ENCODE measurements at places on chromosomes 16 and 17.

GRCh38 chr17:77513045-77513444 is 372.3 kb downstream of the SEC14L1 start:
- no peak for DNase-seq

- no peak for DNase-seq
These were observed 23.4 kb downstream of the LMF1 start for GRCh38 chr16:947255-947921.

GRCh38 chr17:39231591-39232551 is 6.1 kb upstream of the STAC2 start:
- peak; percentile 41 for DNase-seq

DNA sequence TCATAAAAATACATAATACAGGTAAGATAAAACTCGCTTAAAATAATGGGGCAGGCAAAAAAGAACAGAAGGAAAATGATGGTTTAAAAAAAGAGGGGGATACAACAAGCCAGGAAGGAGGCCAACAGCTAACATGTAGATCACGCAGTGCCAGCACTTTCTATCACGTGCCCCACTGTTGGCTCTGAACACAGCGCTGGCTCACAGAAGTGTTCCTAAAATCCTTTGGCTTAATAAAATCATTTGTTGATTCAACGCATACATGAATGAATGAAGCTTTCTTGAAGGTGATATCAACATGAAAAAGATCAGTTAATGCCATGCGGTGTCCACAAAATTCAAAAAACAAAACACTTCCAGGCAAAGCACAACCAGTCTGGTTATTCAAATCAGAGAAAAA is 8.5 kb downstream of the ITGAE start:
- DNase-seq = no peak

GRCh38 chr16:85286951-85287814 is 174.9 kb upstream of the CIBAR2 start:
- peak; percentile 94 for DNase-seq

DNA sequence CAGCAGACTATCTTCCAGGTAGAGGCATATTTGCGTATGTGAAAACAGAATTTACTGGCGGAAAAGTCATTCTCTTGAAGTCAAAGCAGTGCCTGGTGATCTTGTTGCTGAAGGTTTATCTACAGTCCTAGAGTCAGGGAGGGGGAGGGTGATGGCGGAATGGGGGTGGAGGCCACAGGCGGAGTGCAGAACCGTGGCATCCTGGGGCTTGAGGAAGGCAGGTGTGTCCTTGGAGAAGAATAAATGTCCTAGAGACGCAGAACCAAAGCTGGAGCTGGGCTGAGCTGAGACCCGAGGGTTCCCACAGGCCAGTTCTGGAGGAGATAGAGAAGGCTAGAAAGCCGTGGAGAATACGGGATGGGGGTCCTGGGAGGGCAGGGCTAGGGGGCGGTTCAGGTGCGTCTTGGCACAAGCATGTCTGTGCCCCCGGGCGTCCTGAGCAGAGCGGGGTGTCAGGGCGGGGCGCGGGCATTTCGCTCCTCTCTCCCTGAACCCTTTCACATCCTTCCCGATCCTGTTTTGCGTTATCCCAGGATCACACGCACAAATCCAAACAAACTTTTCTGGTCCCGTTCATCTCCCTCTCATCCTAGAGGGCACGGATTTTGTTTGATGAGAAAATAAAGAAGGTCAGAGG is 76.9 kb upstream of the CREBBP start:
- no peak for DNase-seq

DNA sequence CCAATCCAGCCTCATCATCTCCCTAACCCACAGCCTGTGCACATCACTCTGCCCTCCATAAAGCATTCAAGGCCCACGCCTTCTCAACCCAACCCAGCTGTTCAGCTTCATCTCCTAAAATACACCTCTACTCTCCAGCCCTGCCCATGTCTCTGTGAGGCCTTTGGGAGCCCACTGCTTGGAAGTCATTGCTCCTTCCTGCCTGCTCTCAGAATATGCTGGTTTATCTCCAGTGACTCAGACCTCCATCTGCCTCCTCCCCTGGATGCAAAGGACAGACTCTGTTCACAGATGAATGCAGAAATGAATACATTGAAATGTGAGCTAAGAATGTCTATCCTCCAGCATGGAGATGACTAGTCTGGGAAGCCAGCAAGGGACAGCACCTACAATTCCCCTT is 19.0 kb downstream of the KCNG4 start:
- no peak for DNase-seq

GRCh38 chr16:31465788-31466370 is 6.1 kb upstream of the TGFB1I1 start:
- no peak for DNase-seq

GRCh38 chr16:20074099-20074991 is 655 bp upstream of the GPR139 start:
- DNase-seq = no peak

- DNase-seq = peak; percentile 52
These were observed 41.5 kb downstream of the CD300LF start for GRCh38 chr17:74671031-74671771.

DNA sequence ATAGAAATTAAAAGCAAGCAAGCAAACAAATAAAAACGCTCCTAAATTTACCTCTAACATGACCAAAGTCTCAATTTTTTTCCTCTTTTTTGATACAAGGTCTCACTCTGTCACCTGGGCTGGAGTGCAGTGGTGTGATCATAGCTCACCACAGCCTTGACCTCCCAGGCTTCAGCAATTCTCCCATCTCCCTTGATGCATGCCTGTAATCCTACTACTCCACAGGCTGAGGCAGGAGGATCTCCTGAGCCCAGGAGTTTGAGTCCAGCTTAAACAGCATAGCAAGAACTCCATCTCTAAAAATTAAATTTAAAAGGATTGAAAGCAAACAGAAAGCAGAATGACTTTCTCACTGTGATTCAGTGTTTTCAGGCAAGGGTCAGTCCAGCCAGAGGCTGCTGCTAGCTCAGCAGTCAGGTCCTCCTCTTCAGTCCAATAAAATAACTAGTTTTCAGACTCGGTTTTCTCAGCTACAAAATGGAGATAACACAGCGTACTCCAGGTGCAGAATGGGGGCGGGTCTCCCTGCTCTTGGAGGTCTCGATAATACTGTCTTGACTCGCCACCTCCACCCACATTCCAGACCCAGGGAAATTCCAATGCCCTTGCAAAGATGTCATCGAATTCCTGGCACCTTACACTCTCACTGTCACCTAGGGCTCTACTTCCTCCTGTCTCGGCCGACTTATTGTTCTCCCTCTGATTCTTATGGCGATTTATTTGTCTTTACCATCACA is 20.7 kb upstream of the MRTFB start:
- no peak for DNase-seq

DNA sequence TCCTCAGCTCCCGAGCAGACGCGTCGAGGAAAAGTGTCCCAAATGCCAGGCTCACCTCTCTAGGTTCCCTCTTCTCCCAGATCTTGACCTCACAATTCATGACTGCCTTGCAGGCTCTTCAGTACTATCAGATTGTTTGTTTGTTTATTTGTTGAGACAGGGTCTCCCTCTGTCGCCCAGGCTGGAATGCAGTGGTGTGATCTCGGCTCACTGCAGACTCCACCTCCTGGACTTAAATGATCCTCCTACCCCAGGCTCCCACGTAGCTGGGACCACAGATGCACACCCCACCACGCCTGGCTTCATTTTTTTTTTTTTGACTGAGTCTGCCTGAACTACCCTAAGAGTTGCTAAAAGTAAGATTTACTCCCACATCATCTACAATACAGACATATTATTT is 15.9 kb downstream of the TMEM235 start:
- DNase-seq = no peak

DNA sequence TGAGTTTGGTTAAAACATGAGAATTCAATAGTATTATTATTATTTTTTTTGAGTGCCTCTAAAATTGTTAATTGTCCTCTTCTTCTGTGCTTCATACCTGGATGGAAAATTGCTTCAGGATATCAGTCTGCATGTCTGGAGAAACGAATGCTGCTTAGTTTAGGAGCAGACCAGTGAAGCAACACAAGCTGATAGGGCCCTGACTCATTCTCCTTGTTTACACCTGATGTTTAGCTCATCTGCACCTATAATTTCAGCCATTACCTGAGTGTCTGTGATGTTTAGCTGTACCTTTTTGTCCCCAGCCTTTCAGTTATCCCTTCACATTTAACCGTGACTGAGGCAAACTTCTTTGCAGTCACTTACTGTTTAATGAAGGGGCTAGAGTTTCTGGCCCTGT is 14.8 kb downstream of the SNTB2 start:
- no peak for DNase-seq

DNA sequence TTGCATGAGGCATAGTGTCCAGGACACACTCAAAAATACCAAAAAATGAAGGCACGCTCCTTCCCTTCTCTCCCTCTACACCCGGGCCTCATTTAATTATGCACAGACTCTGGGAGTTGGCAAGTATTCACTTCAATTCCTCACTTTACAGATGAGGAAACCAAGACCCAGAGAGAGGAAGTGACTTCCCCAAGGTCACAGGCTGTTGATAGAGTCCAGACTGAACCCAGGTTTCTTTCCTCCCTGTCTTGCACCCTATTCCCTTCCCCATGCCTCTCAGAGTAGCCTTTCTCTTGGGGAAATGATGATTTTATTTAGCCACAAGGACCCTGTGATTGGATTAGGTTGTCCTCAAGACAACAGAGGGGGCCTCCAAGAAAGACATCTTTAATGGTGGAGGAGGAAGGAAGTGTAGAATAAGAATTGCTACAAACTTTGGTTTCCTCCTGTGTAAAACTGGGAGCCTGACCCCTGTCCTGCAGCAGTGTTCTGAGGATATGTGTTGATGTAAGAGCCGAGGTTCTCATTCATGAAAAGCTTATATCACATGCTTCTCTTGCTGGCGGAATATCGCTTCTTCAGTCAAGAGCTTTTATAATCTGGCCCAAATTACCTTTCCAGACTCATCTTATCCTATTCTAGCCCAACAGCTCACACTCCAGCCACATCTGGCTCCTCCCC is 48.8 kb upstream of the SIAH1 start:
- DNase-seq = no peak

DNA sequence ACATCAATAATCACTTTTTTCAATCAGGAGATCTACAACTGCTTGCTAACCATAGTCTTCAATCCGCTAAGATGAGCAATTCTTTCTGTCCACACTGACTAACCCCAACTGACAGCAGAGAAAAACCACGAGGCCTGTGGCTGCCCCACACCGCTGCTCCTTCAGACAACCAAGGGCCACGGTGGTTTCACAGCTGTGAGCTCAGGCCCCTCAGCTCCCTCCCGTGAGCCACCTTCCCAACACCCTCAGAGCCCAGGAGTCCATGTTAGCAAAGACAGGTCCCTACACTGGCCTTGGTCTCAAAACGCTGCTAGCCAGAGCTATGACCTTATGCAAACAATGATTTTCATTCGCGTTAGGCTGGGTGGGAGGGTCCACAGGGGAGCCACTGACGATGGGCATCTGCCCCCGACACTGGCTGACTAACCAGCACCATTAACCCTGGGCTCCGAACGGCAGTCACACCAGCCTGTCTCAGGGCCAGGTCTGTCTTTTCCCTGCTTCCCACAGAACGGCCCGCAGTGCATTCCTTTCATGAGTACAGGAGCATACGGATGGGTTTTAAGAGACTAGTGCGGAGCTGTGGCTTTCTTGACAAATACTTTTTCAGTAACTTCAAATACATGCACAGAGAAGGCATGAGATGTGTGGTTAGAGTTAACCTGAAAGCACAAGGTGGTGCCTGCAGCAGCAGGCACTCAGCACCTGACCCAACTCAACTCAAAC is 67.3 kb downstream of the ANKRD11 start:
- DNase-seq = peak; percentile 83
